ENCODE measurements at places on chromosomes 4 and X. TPM values are rescaled to one million over a fixed set of nuclear protein-coding genes. Genes with fewer than 3 reads are reported as not detected.

- H3K27ac ChIP-seq, result no peak overlapping the region
- no peaks in the 10 kb centered on the region for H3K36me3 ChIP-seq
- no peaks in the 10 kb centered on the region for H3K27me3 ChIP-seq
Observed at GRCh38 chr4:142984871-142985585, 138.9 kb upstream of the INPP4B start.

DNA sequence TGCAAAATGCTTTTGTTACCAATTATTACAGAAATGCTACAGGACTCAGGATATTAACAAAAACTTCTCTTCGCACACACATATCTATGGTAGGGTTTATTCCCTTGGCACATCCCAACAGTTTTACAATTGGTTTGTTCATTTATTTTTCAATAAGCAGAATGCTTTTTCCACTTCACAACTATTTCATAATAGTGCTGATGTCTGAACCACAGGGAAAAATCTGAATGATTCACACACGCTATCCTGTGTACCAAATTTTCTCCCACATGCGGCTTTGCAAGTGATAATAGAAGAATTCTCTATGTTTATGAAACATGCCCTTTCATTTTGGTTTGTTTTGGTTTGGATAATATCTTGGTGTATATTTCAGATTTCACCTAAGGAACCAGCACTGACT, 725.7 kb upstream of the TENM3 start:
- H3K36me3 ChIP-seq, result no peaks in the 10 kb centered on the region
- no peak overlapping the region for H3K27ac ChIP-seq
- no peak for DNase-seq
- no peak overlapping the region for H3K4me3 ChIP-seq
- no peaks in the 10 kb centered on the region for H3K27me3 ChIP-seq
- no peaks in the 10 kb centered on the region for H3K4me1 ChIP-seq

The CPZ gene
- 34.8 TPM for total RNA-seq

DNA sequence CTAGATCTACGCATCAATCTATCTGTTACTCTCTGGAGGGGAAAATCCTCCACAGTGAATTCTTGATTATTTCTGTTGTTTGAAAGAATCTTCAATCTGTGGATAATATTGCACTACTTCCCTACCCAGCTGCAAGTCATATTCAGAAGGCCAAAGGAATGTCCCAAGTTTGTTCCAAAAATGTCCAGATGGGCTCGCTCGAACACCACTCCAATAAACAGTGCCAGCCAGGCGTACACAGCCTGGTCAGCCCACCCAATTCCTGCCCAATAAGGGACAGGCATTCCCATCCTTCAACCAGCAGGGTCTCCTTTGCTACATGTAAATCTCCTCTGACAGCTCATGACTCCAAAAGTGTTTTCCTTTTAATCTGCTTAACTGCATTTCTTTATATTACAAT, 80.7 kb upstream of the GPM6B start:
- H3K27me3 ChIP-seq, result no peaks in the 10 kb centered on the region
- no peaks in the 10 kb centered on the region for H3K36me3 ChIP-seq
- H3K4me1 ChIP-seq, result no peaks in the 10 kb centered on the region
- no peak overlapping the region for H3K27ac ChIP-seq
- no peak overlapping the region for H3K4me3 ChIP-seq

The SHROOM2 gene
- total RNA-seq, result 8.5 TPM

Data from hepatocyte (in vitro differentiated cells).